Fibroblast of pulmonary artery (primary cell): ENCODE measurements at places on chromosomes 16 and 17.

DNA sequence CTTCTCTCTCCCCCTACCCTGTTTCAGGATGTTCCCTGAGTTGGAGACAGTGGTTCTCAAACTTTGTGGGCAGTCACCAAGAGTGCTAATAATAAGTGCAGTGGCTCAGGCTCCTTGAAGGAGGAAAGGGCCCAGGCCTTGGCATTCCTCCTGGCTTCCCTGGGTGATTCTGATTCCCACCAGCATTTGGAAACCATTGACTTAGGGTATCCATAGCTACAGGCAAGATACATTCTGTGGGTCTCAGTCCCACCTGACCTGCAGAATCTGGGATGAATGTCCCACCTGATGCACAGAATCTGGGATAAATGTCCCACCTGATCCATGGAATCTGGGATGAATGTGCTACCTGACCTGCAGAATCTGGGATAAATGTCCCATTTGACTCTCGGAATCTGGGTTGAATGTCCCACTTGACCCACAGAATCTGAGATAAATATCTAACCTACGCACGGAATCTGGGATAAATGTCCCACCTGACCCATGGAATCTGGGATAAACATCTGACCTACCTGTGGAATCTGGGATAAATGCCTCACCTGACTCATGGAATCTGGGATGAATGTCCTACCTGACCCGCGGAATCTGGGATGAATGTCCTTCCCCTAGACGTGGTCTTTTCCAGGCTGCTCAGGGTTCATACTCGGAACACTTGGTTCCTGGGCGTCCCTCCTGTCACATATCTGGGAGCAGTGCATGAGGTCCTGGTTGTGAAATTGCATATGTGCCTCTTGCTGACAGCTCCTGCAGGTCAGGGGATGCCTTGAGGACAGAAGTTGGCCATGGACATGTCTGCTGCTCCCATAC, 136.7 kb upstream of the HS3ST2 start:
- DNase-seq = no peak

- no peak for DNase-seq
These were observed 9.3 kb downstream of the PDZD9 start for GRCh38 chr16:21991621-21992020.

GRCh38 chr16:49287572-49287971, 5.9 kb upstream of the CBLN1 start:
- DNase-seq = no peak

DNA sequence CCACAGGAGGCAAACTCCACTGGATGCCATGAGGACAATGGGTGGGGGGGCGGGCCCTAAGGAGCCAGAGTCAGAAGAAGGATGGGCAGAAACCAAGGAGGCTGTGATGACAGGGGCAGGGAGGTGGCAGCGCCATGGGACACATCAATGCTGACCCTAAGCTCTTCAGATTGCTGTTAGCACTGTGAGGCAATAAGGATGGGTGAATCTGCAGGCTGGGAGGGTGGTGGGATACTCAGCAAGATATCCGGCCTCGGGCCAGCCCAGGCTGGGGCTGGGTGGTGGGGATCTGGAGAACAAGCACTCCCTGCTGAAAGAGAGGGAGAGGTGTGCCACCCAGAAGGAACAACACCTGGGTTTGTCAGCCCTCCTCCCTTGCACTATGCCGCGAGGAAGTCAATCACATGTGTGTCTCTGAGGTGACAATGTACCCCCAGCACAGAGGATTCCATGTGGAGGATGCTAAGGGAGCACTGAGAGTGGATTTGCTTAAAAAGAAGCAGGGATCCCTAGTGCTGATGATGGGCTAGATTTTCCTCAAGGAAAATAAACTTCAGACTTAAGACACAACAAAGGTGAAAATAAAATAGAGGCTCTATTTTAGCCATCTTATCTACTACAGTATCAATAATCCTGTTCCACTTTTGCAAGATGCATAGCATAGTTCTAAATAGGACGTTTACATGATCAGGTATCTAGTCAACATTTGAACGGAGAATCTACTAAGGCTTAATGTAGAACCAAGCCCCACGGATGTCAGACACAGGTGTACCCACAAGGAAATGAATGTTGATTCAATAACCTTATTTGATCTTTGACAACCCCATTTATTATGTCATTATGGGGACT, 22.6 kb downstream of the SMPD3 start:
- no peak for DNase-seq

- DNase-seq = no peak
These were observed 451.8 kb upstream of the CCL2 start for GRCh38 chr17:33803199-33803685.

- peak; percentile 60 for DNase-seq
These were observed 46.5 kb downstream of the SRCIN1 start for GRCh38 chr17:38559051-38559879.

- no peak for DNase-seq
These were observed 1.7 kb downstream of the FZD2 start for GRCh38 chr17:44558710-44559633.

- peak; percentile 52 for DNase-seq
These were observed 809 bp upstream of the RAB34 start for GRCh38 chr17:28718333-28719020.
